ENCODE measurements at places on chromosomes 12 and 14.

GRCh38 chr12:107749083-107749482, 11.9 kb downstream of the PRDM4 start:
- DNase-seq: peak; percentile 65

- no peak for DNase-seq
These were observed 24.0 kb upstream of the MDM1 start for GRCh38 chr12:68356060-68356695.

- no peak for DNase-seq
These were observed 23.3 kb downstream of the SLC38A2 start for GRCh38 chr12:46349253-46349652.

GRCh38 chr14:34817768-34818167, 57.4 kb downstream of the BAZ1A start:
- DNase-seq: peak; percentile 8

DNA sequence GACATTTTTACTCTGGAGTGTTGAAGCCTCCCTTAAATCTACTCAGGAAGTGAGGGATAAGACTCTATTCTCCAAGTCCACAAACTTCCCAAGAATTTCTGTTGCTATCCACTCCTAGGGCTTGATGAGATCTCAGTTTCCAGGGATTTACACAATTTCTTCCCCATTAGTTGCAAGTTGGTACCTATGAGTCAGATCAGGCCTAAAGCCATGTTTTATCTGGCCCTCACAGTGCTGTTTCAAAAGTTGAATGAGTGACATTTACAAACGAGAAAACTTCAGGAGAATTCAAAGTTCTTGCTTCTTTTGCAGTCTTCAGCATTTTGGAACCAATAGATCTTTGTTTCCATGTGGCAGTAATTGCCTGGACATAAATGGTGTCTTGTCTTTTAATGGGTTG, 156.4 kb upstream of the SYT10 start:
- DNase-seq: peak; percentile 6

GRCh38 chr14:74548881-74549280, 55.3 kb downstream of the ISCA2 start:
- peak; percentile 64 for DNase-seq
